ENCODE measurements at places on chromosomes 6 and 20.

DNA sequence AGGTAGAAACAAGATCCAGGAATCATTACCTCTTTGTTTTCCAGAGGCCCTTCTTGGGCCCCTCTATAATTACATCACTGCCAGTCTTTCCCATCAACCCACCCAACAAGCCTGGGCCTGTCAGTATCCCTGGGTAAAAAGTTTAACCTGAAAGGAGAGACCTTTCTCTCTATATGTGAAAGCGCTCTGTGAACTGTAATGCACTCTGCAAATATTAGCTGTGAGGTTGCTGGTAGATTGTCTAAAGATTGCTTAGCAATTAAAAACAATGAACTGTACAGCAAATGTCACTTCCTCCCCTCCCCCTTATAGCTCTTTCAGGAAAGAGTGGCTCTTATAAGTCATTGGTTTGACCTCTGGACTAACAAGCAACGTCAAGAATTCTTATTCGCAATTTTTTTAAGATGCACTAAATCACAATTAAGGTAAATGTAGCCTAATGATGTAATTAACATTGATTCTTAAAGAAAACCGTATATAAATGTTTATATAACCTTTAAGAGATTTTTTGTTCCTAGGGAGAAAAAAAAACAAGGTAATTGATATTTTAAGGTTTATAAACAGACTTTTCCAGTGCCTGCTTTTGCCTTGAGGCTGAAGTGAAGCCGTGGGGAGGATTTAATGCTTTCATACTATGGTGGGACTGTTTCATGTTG is 18.4 kb downstream of the ECT2L start:
- no peak for DNase-seq

DNA sequence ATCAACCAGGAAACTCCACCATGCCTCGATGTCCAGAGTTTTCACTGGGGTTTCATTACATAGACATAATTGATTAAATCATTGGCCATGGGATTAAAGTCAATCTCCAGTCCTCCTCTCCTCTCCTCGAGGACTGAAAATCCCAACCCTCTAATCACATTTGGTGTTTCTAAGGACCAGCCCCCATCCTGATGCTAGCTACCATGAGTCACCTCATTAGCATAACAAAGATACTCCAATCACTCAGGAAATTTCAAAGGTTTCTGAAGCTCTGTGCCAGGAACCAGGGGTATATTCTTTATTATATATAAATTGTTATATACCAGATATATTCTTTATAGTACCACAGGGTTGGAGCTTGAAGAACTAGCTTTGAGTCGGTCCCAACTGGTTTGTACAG is 212.9 kb upstream of the PRND start:
- DNase-seq, result no peak

DNA sequence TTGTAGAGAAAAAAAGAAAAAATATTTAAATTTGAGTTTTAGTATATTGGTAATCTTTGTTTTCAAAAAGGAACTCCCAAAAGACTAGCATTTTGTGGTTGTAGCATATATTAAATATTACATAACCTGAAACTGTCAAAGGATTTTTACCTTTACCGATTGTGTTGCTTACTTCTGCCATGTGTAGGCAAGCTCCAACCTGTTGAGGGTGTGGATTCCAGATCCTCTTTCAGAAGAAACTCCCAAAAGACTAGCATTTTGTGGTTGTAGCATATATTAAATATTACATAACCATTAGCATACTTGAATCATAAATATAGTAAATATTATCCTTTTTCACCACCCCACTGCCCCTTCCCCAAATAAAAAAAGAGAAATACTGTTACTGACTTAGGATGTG is 3.2 kb downstream of the DSE start:
- no peak for DNase-seq

- DNase-seq, result no peak
These were observed 14.7 kb downstream of the FRMD1 start for GRCh38 chr6:168064226-168064807.

GRCh38 chr6:66508433-66508832 is 801.4 kb upstream of the EYS start:
- DNase-seq, result no peak

Data from left ventricle myocardium superior (tissue), 1 donor.